Thymus (tissue), 14 donors: ENCODE measurements at places on chromosomes 11 and 22. TPM values are rescaled to one million over a fixed set of nuclear protein-coding genes. Genes with fewer than 3 reads are reported as not detected.

- H3K27me3 ChIP-seq: no peaks in the 10 kb centered on the region
- DNase-seq: peak; percentile 61
- no peaks in the 10 kb centered on the region for H3K36me3 ChIP-seq
- no peak overlapping the region for H3K27ac ChIP-seq
- H3K4me3 ChIP-seq: no peak overlapping the region
These were observed 19.9 kb upstream of the MUC5B start for GRCh38 chr11:1202776-1203504.

DNA sequence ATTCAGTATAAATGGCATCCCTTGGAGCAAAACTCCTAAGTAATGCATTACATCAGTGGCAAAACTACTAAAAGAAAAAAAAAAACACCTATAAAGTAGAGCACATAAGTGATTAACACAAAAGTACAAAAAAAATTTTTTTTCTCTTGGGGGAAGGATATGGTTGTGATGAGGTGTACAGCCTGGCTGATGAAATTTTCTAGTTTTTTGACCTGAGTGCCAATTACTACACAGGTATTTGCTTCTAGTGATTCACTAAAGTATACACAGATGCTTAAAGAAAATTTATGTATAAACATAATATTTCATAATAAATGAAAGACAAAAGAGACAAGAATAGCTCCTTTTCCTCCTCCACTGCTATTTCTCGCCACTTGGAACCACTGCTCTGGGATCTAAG is 71.8 kb upstream of the APOA1 start:
- H3K27me3 ChIP-seq: no peaks in the 10 kb centered on the region
- no peak overlapping the region for H3K27ac ChIP-seq
- no peak for DNase-seq
- H3K4me3 ChIP-seq: no peak overlapping the region

- peaks cover 13% of the 10 kb centered on the region for H3K4me1 ChIP-seq
- H3K4me3 ChIP-seq: no peak overlapping the region
- no peak for DNase-seq
These were observed 14.3 kb upstream of the C11orf96 start for GRCh38 chr11:43927925-43928707.

- H3K27me3 ChIP-seq: no peaks in the 10 kb centered on the region
- H3K4me3 ChIP-seq: peak overlapping the region; percentile 59
- H3K27ac ChIP-seq: peak overlapping the region; percentile 88
- peaks cover 34% of the 10 kb centered on the region for H3K4me1 ChIP-seq
- H3K36me3 ChIP-seq: peaks cover 58% of the 10 kb centered on the region
These were observed 7.5 kb downstream of the DPAGT1 start for GRCh38 chr11:119093942-119094815.

DNA sequence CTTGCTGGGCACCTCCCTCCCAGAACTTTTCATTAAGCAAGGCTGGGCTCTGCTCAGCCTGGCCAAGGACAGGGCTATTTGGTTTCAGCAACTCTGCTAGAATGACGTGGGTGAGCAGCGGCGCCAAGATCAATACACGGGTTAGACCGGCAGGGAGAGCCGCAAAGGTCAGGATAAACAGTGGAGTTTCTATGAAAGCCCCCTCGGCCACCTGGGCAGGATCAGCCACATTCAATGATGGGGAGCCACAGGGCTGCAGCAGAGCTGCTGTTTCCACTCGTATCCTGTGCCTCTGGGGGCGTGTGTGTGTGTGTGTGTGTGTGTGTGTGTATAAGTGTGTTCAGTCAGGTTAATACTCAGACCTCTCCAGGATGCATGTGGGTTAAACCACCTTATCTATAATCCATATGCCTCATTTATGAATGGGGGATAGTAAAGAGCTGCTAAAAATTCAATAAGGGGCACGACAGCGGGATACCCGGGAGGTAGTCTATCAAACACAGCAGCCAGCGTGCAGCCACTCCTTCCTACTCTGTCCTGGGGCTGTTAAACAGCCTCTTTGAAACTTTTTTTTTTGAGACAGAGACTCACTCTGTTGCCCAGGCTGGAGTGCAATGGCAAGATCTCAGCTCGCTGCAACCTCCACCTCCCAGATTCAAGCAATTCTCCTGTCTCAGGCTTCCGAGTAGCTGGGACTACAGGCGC is 34.8 kb downstream of the MYH9 start:
- DNase-seq: no peak
- H3K27ac ChIP-seq: no peak overlapping the region
- peaks cover 49% of the 10 kb centered on the region for H3K36me3 ChIP-seq
- H3K4me1 ChIP-seq: peaks cover 20% of the 10 kb centered on the region

The RAB39A gene
- 3.5 TPM for total RNA-seq

The KRTAP5-10 gene
- not detected for total RNA-seq

The PKP3 gene
- 7.7 TPM for total RNA-seq

The SLC22A6 gene
- total RNA-seq: not detected
